ENCODE measurements at places on chromosomes 3 and 15.
A peak's percentile ranks its signal among the peaks of the same experiment; 100 is the strongest.

- no peak for DNase-seq
Observed at GRCh38 chr3:46660003-46660402, 33.5 kb downstream of the ALS2CL start.

GRCh38 chr3:36591959-36592358 lies 172.4 kb downstream of the DCLK3 start:
- peak; percentile 38 for DNase-seq

- DNase-seq = peak; percentile 31
Observed at GRCh38 chr3:193863657-193864357, 270.8 kb downstream of the OPA1 start.

DNA sequence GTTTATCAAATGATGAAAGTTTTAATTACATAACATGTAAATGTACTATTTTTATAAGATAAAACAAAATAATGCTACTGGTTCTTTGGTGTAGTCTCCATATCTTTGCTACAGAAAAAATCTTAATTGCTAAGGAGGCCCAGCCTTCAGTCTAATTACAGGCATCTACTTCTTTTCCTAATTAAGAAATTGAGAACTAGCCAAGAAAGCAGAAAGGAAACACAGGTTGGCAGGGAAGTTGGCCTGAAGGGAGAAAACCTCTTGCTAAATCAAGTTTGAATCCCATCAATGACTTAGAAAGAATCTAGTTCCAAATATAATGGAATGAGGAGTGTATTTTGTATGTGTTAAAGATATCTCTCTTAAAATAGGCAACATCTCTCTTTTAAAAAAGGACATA lies 212.4 kb upstream of the ARL6 start:
- DNase-seq = no peak

DNA sequence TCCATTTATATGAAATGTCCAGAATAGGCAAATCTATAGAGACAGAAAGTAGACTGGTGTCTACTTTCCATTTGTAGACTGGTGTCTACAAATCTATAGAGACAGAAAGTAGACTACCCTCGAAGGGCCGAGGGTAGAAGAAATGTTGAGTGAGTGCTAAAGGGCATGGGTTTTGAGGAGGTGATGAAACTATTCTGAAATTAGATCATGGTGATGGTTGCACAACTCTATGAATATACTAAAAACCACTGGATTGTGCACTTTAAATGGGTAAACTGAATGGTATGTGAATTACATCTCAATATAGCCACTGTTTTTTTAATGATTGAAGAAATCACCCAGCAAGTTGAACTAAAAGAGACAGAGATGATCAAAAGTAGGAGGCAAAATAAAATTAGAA lies 27.9 kb downstream of the TP53BP1 start:
- peak; percentile 90 for DNase-seq

GRCh38 chr15:33314069-33314468 lies 3.3 kb downstream of the RYR3 start:
- no peak for DNase-seq

All from fibroblast of skin of abdomen (primary cell).